ENCODE measurements at places on chromosomes 2 and 18. TPM values are rescaled to one million over a fixed set of nuclear protein-coding genes. Genes with fewer than 3 reads are reported as not detected.

PROKR1 gene
- not detected for total RNA-seq

CD207 gene
- total RNA-seq = not detected

DPYSL5 gene
- total RNA-seq = 0.23 TPM

FEV gene
- not detected for total RNA-seq

KANSL1L gene
- 6.4 TPM for total RNA-seq

CCDC68 gene
- 0.08 TPM for total RNA-seq

QPCT gene
- total RNA-seq = 0.26 TPM

KCNF1 gene
- total RNA-seq = 0.07 TPM

DSG4 gene
- not detected for total RNA-seq

D2HGDH gene
- total RNA-seq = 15.3 TPM

MC4R gene
- not detected for total RNA-seq

BCL2 gene
- 6.3 TPM for total RNA-seq

SCYGR7 gene
- not detected for total RNA-seq

CPS1 gene
- 13.8 TPM for total RNA-seq

STK25 gene
- 197 TPM for total RNA-seq

SLC4A5 gene
- not detected for total RNA-seq

CD8B2 gene
- not detected for total RNA-seq

HOXD12 gene
- total RNA-seq = 0.10 TPM

SH3RF3 gene
- total RNA-seq = 4.1 TPM

FAP gene
- total RNA-seq = not detected

LBH gene
- 10.1 TPM for total RNA-seq

PCBP1 gene
- total RNA-seq = 80.1 TPM

RALB gene
- 48.3 TPM for total RNA-seq

BMP10 gene
- not detected for total RNA-seq

TRIM54 gene
- 0.13 TPM for total RNA-seq

HNMT gene
- not detected for total RNA-seq

PRKAG3 gene
- total RNA-seq = not detected

ST6GAL2 gene
- 1.6 TPM for total RNA-seq

SPATA3 gene
- total RNA-seq = not detected

FOXD4L1 gene
- total RNA-seq = not detected

FBXO48 gene
- 0.73 TPM for total RNA-seq

TFCP2L1 gene
- total RNA-seq = 0.10 TPM

DNAH7 gene
- 0.06 TPM for total RNA-seq

PSD4 gene
- total RNA-seq = 44.5 TPM

IL36A gene
- total RNA-seq = not detected

GRHL1 gene
- 0.11 TPM for total RNA-seq

LONRF2 gene
- 0.47 TPM for total RNA-seq

OTOF gene
- total RNA-seq = not detected

BIN1 gene
- 68.8 TPM for total RNA-seq

ITGB6 gene
- 0.33 TPM for total RNA-seq

CEP68 gene
- total RNA-seq = 3.7 TPM

LRRC30 gene
- total RNA-seq = not detected

EPHA4 gene
- 3.8 TPM for total RNA-seq

GREB1L gene
- total RNA-seq = 3.0 TPM

RBM44 gene
- 0.32 TPM for total RNA-seq

RNF152 gene
- total RNA-seq = 4.0 TPM

LTBP1 gene
- 40.5 TPM for total RNA-seq

CPLX4 gene
- total RNA-seq = not detected

PDE11A gene
- total RNA-seq = 0.42 TPM

MGAT4A gene
- total RNA-seq = 5.6 TPM

SIX3 gene
- total RNA-seq = not detected

CYP27C1 gene
- 1.4 TPM for total RNA-seq

GPAT2 gene
- not detected for total RNA-seq
